Astrocyte of the spinal cord (primary cell): ENCODE measurements at places on chromosomes 6 and 20.
A peak's percentile ranks its signal among the peaks of the same experiment; 100 is the strongest.

- DNase-seq: no peak
These were observed 36.2 kb downstream of the SNX5 start for GRCh38 chr20:17932396-17932795.

GRCh38 chr20:43863821-43864544 lies 50.7 kb upstream of the TOX2 start:
- DNase-seq: no peak

DNA sequence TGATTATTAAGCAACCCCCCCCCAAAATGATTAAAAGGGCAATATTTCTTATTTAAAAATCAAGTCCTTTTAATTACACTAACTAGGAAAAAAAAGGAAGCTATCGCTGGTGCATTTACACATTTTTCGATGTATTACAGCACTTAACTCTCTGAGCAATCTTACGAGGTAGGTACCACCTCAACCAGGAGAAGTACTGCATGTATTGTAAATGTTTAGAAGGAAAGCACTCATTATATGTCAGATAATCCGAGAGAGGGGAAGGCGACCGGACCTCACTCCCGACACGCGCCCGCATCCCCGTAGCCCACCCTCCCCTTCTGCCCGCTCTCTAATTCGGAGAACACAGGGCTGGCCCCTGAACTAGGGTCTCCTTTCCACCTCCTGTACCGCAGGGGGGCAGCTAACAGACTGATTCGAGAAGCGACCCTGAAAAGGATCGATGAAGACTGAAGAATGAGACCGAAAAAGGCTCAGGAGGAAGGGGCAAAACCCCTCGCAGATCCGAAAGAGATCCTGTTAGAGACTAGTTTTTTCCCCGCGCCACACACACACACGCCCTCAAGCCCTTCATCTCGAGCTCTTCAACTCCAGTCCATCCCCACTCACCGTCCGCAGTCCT lies 337 bp downstream of the ESF1 start:
- no peak for DNase-seq

DNA sequence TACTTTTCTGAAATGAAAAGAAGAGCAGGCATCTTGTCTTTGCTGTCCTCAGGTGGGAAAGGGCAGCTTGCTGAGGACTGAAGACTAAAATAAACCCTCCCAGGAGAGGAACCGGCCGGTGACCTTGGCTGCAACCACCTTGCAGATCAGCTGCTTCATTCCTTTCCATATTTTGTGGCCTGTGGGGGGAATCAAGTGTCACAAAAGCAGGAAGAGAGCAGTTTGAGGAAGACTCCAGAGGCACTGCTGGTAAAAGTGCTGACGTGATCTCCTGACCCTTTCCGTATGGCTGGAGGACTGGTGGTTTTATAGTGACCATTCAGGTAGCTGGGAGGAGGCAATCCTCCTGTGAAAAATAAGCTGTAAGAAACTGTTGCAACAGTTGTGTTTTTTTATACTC lies 157.0 kb downstream of the PLCB4 start:
- DNase-seq: no peak

DNA sequence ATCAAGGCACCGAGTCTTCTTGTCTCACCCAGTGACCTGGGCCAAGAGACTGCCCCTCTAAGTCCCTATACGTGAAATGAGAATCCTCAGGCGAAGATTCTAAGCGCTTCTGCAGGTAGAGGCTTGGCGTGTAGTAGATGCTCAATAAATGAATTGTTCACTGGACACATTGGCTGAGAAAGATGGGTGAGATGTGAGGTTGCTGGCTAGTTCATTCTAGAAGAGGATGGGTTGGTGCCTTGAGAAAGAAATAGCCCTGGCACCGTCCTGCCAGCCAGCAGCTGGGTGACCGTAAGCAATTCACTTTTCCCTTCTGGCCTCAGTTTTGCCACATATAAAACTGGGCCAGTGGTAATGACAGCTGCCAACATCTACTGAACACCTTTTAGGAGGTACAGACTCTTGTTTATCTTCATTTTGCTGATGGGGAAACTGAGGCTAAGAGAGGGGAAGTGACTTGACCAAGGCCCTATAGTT lies 1.4 kb downstream of the SRC start:
- no peak for DNase-seq

- DNase-seq: no peak
These were observed 16.6 kb downstream of the SNRPC start for GRCh38 chr6:34773916-34774315.

GRCh38 chr6:113697632-113698410 lies 159.3 kb upstream of the MARCKS start:
- DNase-seq: peak; percentile 90

DNA sequence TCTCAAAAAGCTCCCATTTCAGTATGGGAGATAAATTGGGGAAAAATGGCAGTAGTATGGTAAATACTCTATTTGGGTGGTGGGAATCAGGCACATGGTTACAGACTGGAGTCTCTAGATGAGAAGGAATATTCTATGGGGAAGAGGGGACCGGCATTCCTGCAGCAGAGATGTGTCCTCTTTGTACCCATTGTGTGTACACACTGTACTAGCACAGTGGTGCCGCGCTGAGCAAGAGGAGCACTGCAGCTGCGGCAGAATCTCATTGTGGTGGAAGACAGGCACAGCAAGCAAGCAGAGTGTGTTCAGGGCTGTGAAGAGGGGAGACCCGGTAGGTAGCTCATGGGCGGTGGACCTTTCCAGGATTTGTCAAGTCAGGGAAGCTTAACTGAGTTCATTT lies 13.0 kb downstream of the AFDN start:
- no peak for DNase-seq

- peak; percentile 37 for DNase-seq
These were observed 50.1 kb downstream of the NFATC2 start for GRCh38 chr20:51492167-51493092.

DNA sequence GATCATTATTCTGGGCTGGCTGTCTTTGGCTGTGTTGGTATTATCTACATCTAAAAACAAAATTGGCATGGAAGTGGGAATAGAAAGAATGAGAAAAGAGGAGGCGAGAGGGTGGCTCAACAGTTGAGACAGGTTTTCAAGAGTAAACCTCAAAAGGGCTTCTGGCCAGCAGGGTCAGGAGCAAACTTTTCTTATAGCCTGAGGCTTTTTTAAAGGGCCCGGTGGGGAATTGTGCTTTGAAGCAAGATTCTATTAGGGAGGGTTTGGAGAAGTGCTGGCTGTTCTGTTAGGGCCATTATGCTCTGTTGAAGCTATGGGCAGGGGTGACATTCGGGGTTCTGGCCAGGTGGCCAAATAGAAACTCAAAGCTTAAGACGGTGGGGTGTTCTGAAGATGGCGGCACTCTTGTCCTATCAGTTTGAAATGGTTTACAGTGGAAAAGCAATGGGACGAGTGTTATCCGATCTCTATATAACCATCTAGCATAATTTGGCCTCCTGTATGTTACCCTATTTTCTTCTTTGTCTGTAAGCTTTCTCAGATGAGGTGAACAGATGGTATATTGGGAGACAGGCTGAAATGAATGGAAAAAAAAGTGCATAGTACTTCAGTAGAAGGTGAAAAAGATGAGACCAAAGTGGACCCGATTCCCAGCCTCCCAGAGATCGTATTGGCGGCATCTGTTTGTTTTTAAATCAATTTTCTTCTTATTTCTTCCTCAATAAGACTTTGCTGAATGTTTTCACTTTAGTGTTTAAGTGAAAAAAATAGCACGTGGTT lies 132.1 kb upstream of the CNR1 start:
- DNase-seq: no peak

- no peak for DNase-seq
These were observed 81.7 kb upstream of the GATA5 start for GRCh38 chr20:62557462-62557861.

GRCh38 chr6:38346291-38347079 lies 293.2 kb downstream of the BTBD9 start:
- peak; percentile 96 for DNase-seq

GRCh38 chr6:139480356-139481165 lies 106.1 kb upstream of the CITED2 start:
- DNase-seq: no peak

DNA sequence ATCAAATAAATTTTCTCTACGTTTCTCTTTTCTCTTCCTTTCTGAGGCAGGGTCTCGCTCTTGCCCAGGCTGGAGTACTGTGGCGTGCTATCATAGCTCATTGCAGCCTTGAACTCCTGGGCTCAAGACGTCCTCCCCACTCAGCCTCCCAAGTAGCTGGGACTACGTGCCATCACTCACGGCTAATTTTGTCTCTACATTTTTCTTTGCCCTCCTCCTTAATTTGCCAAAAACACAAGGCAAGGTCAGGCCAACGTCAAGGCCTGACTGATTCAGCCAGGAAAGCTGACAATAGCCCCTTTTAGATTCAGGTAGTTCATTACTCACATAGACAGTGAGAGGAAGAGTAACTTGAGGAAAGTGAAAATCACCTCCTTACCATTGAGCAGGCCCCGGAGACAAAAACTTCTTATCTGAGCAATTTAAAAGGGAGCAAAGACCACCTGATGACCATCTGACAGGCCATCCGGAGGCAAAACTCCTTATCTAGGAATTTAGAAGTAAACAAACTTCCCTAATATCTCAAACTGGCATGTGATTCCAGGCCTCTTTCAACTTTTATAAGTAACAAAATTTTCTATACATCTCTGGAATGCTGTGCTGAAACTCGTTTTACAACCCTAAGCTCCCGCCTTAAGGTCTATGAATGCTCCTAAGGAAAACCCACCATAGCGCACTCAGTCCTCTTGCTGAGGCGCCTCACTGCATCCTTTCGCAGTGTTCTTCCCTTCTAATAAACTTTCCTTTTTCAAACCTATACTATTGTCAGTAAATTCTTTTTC lies 42.1 kb upstream of the SRPK1 start:
- no peak for DNase-seq

- DNase-seq: no peak
These were observed 8.0 kb upstream of the SIM1 start for GRCh38 chr6:100472674-100473073.

- no peak for DNase-seq
These were observed 440.6 kb upstream of the SLC35B3 start for GRCh38 chr6:8875986-8876385.

GRCh38 chr6:43200541-43200940 lies 18.5 kb downstream of the CUL9 start:
- DNase-seq: no peak

GRCh38 chr20:3238616-3239025 lies 369 bp downstream of the SLC4A11 start:
- no peak for DNase-seq

DNA sequence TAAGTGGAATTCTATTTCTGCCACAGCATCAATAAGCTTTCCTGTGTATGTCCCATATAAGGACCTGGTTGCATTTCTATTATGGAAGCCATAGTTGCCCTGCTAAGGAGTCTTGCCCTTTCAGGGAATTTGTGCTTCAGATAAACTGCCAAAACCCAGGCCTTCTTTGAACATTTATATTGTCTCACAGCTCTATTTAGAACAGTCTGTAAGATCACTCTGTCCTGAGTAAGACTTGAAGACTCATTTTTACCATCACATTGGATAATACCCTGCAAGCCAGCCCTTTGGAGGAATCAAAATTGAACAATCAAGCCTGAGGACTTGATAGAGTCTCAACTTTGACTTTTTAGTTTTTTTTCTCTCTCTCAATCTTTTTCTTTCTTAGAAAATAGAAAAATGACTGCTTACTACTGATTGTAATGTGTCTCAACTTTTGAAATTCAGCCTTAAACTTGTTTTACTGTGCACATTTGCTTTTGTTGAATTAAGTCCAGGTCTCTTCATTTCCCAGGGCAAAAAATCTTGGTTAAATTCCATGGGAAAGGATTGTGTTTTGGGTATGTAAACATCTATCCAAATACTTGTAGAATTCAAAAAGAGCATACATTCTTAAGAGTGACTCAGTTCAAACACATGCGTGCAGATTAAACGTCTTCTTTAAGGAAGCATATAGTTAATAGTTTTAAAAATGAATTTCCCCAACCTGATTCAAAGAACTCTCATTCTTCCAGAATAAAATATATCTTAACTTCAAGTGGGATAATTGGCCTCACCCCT lies 91.2 kb downstream of the PLCB1 start:
- DNase-seq: peak; percentile 91

DNA sequence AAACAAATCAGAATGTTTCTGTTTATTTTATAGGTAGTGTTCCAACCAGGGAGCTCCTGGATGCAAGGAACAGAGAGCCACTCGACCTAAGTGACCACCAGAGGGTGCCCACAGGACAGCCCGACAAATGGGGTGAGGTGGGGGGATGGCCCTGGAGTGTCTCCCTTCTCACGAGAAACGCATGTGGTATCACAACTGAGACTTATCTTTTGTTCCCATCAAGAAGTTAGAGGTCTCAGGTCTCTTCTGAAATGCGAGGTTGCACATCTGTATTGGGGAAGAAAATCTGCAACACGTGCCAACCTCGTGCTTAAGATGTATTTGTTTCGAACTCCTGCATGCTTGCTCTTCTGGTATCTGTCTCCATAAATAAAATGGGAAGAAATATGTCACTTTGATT lies 104.0 kb downstream of the ISM1 start:
- peak; percentile 20 for DNase-seq

DNA sequence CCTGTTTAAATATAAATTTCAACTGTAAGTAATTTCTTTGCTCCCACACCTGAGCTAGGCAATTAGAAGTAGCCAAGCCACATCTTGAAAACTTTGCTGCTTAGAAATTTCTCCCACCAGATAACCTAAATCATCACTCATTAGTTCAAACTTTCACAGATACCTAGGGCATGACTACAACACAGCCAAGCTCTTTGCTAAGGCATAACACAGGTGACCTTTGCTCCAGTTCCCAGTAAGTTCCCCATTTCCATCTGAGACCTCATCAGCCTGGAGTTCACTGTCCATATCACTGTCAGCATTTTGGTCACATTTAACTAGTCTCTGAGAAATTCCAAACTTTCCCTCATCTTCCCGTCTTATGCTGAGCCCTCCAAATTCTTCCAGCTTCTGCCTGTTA lies 79.8 kb upstream of the OPRM1 start:
- no peak for DNase-seq

DNA sequence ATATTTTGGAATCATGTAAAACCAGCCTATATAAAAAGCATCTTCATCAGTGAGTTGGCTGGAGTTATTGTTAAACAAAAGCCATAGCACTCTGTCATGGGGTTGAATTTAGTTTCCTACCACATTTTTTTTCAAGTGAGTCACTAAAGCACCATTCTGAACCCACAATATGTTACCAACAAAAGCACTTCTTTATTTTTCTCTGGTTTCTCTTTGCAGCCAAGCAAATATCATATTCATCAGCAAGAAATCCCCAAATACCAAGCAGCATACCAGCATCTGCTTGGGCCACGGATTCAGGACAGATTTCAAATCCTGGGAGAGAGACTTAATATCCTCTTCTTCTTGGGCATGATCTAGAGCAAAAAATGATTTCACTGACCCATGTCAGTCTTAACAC lies 441.4 kb downstream of the BCKDHB start:
- DNase-seq: peak; percentile 93

- DNase-seq: no peak
These were observed 653 bp downstream of the FRMD1 start for GRCh38 chr6:168078175-168078942.

GRCh38 chr6:148658681-148659430 lies 88.0 kb upstream of the UST start:
- no peak for DNase-seq

GRCh38 chr6:25547797-25548196 lies 104.2 kb upstream of the SCGN start:
- no peak for DNase-seq
